ENCODE measurements at places on chromosomes 5 and 9. TPM values are rescaled to one million over a fixed set of nuclear protein-coding genes. Genes with fewer than 3 reads are reported as not detected.

GRCh38 chr9:35510383-35510753 is 20.5 kb downstream of the RUSC2 start:
- DNase-seq = no peak

The IFNK gene
- total RNA-seq = not detected

The REEP2 gene
- 11.1 TPM for total RNA-seq

The ANKRA2 gene
- 19.6 TPM for total RNA-seq

GRCh38 chr5:31487506-31487905 is 44.4 kb downstream of the DROSHA start:
- DNase-seq = no peak

GRCh38 chr5:59187857-59188256 is 605.0 kb downstream of the RAB3C start:
- DNase-seq = no peak

GRCh38 chr5:173247510-173247909 is 12.5 kb upstream of the NKX2-5 start:
- no peak for DNase-seq

The PPP2CA gene
- 179 TPM for total RNA-seq

GRCh38 chr9:122332083-122332482 is 38.7 kb upstream of the PTGS1 start:
- no peak for DNase-seq

- DNase-seq = no peak
These were observed 116.6 kb downstream of the AOPEP start for GRCh38 chr9:94843134-94843533.

The CSF1R gene
- 0.27 TPM for total RNA-seq

GRCh38 chr5:174518512-174518911 is 205.9 kb upstream of the MSX2 start:
- DNase-seq = no peak

The CRHBP gene
- total RNA-seq = not detected

DNA sequence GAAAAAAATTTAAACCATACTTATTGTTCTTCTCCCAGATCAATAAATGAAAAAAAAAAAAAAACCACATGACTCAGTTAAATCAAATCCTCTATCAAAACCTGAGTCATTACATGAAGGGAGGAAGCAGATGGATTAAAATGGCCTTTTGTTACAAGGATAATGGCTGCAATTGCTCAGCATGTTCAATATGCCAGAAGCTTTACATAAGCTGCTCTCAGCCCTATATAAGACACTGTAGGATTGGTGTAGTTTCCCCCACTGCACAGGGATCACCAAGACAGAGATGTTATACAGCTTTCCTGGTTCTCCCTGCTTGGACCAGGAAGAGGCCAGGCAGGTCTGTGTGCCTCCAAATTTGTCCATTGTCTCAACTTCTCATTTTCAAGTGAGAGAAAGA is 101.6 kb upstream of the MAP1B start:
- DNase-seq = no peak

DNA sequence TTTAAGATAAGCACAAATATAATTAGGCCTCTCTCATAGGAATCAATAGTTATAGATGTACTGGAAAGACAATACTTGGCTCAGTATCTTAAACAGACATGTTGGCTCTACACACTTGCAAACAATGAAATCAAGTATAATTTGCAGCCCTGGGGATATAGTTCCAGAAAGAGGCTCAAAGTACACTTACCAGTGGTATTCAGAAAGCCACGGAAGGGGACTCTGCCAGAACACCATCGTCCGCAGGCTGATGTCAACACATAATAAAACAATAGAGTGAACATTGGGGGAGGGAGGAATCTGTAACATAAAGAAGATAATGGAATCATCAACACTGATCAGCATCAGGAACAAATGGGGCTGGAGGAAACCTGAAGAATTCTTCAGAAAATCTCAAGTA is 31.2 kb upstream of the EBF1 start:
- DNase-seq = no peak

- no peak for DNase-seq
These were observed 513.1 kb downstream of the PDE4D start for GRCh38 chr5:59380350-59380951.

GRCh38 chr5:169003721-169004541 is 297.0 kb downstream of the SLIT3 start:
- DNase-seq = no peak

The DMGDH gene
- total RNA-seq = 0.41 TPM

DNA sequence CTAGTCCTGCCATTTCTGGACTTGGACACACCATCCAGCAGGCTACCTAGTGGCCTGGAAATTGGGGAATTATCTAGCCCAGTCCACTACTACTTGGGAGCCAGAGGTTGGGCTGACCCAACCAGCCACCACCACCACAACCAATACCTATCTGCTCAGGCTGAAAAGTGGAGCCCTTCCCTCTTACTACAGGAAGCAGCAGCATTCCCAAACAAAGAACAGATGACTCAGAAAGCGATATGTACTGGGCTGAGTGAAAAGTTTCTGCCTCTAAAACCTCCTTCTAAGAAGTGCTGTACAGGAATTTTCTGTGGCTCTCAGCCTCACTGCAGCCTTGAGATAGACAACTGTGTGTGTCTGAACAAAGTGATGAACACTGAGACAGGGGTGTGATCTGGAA is 279.4 kb downstream of the CDH10 start:
- no peak for DNase-seq

- no peak for DNase-seq
These were observed 71.2 kb downstream of the ZNF354C start for GRCh38 chr5:179131321-179131835.

GRCh38 chr9:133547116-133547515 is 12.6 kb downstream of the ADAMTSL2 start:
- DNase-seq = no peak

DNA sequence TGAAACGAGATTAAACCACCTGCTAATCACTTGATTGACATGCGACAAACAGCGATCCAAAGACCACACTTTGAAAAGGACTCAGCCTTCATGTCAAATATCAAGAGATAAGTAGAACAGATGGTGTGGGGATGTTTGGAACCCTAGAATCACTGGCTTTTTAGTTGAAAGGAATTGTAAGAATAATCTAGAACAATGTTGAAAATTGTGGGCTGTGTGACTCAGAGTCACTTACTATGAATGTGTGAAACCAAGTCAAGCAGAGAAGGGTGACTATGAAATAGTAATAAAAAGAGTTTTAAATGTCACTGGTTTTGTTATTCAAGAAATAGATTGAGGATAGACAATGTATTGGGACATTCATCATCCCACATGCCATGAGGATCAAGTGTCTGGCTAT is 14.1 kb upstream of the C1QTNF3 start:
- DNase-seq = no peak

GRCh38 chr9:37994639-37995347 is 74.2 kb downstream of the SHB start:
- peak; percentile 20 for DNase-seq

- no peak for DNase-seq
These were observed 409.3 kb downstream of the AGTPBP1 start for GRCh38 chr9:85332487-85332886.

- DNase-seq = peak; percentile 78
These were observed at the start of gene SQSTM1 for GRCh38 chr5:179820483-179821297. TSS of gene SQSTM1 (plus strand) at chr5:179820905. CDS start at chr5:179820937, 32 bp downstream.

- DNase-seq = no peak
These were observed 6.3 kb upstream of the EQTN start for GRCh38 chr9:27303219-27303618.

GRCh38 chr5:166497496-166498104 is 1793.8 kb upstream of the WWC1 start:
- DNase-seq = no peak

DNA sequence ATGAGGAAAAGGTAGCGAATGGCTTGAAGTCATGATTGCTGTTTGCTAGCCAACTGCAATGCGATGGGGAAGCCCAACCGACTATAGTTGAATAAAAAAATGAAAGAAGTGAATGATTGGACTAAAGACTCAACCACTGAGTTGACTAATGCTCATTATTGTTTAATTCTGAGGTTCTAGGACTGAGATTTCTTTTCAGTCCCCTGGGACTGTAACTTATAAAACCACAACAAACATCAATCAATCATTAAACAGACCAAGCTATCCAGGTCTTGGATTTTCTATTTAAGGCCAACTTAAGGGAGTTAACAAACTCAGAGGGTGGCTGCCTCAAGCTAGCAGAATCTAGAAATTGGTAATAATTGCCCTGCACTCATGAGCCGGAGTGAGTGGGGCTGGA is 154.2 kb downstream of the DOCK2 start:
- no peak for DNase-seq
